ENCODE measurements at places on chromosomes 7 and 10.

DNA sequence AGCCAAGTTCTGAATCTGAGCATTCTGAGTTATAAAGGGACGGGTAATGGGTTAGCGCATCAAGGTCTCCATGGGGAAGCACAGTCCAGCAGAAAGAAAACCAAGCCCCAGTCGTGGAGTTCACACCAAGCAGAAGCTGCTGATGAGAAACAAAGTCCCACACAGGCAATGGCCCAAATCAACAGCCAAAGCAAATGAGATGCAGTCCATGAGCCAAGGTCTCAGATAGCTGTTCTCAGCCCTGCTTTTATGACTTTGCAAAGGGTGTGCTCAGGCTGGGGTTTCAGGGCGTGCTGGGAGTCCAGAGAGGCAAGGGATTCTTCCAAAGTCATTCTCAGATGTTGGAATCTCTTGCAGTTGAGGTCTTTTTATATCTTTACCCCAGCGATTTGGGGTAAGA lies 32.0 kb downstream of the THNSL1 start:
- H3K36me3 ChIP-seq = no peaks in the 10 kb centered on the region
- no peak for DNase-seq
- no peak overlapping the region for H3K4me3 ChIP-seq
- H3K4me1 ChIP-seq = no peaks in the 10 kb centered on the region
- peaks cover 53% of the 10 kb centered on the region for H3K27me3 ChIP-seq

- peaks cover 10% of the 10 kb centered on the region for H3K36me3 ChIP-seq
- H3K4me3 ChIP-seq = no peak overlapping the region
- DNase-seq = no peak
- H3K27ac ChIP-seq = no peak overlapping the region
These were observed 30.6 kb downstream of the MAPK8 start for GRCh38 chr10:48336978-48337599.

DNA sequence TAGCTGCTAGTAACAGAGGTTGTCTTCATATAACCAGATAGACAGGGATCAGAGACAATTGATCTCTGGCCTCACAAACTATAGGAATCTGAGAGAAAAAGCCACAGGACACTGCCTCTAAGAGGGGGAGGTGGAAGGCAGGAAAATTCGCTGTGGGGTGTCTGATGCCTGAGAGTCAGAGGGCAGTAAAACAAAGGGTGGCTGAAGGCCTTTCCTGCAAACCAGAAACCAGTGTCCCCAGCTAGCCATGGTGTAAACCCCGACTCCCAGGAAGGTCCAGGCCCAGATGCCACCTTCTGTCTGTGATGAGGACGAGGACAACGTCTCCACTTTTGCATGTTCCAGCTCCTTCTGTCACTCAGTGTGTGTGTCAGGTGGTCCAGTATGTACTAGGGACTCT lies 215.1 kb downstream of the ADARB2 start:
- no peak overlapping the region for H3K4me3 ChIP-seq
- H3K4me1 ChIP-seq = no peaks in the 10 kb centered on the region
- DNase-seq = no peak
- H3K27me3 ChIP-seq = peaks cover 37% of the 10 kb centered on the region

DNA sequence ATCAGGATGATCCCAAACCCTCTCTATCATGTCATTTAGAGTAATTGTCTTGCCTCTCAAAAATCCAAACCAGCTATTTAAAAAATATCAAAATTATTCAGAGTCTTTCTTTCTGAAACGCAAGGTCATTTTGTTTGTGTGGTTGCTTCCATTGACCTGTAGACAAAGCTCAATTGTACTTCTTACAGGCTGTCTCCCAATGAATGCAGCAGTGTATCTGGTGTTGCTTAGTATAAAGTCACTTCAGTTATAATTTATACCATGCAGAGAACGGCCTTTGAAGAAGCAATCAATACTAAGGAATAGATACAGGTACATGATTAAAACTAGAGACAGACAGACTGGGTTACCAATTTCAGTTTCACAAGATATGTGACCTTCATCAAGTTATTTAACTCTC lies 80.9 kb downstream of the DOCK4 start:
- no peak for DNase-seq
- no peak overlapping the region for H3K4me3 ChIP-seq
- H3K36me3 ChIP-seq = no peaks in the 10 kb centered on the region
- no peaks in the 10 kb centered on the region for H3K4me1 ChIP-seq

GRCh38 chr7:100588438-100588837 lies 2.3 kb downstream of the FBXO24 start:
- peaks cover 21% of the 10 kb centered on the region for H3K27me3 ChIP-seq
- no peak overlapping the region for H3K27ac ChIP-seq

- no peaks in the 10 kb centered on the region for H3K27me3 ChIP-seq
- peak overlapping the region; percentile 67 for H3K4me3 ChIP-seq
- H3K27ac ChIP-seq = no peak overlapping the region
- H3K36me3 ChIP-seq = peaks cover 12% of the 10 kb centered on the region
- peaks cover 25% of the 10 kb centered on the region for H3K4me1 ChIP-seq
These were observed 713 bp downstream of the LZTS2 start for GRCh38 chr10:101000127-101000914.

DNA sequence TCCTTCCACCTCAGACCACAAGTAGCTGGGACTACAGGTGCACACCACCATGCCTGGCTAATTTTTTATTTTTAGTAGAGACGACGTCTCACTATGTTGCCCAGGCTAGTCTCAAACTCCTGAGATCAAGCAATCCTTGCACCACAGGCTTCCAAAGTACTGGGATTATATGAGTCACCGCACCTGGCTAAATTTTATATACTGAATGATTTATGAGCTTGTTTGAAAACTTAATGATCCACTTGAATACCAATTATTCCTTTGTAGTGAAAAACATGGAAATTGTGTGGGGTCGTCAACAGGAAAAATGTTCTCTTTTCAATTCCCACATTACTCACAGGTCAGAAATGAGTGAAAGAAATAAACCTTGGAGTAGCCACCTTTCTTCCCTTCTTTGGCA lies 31.3 kb downstream of the RAPGEF5 start:
- no peaks in the 10 kb centered on the region for H3K4me1 ChIP-seq
- DNase-seq = no peak
- H3K27me3 ChIP-seq = peaks cover 42% of the 10 kb centered on the region

GRCh38 chr10:96930469-96930868 lies 98.4 kb downstream of the LCOR start:
- H3K36me3 ChIP-seq = peaks cover 3% of the 10 kb centered on the region
- DNase-seq = no peak
- H3K27ac ChIP-seq = no peak overlapping the region
- no peaks in the 10 kb centered on the region for H3K27me3 ChIP-seq
- H3K4me1 ChIP-seq = peaks cover 31% of the 10 kb centered on the region

DNA sequence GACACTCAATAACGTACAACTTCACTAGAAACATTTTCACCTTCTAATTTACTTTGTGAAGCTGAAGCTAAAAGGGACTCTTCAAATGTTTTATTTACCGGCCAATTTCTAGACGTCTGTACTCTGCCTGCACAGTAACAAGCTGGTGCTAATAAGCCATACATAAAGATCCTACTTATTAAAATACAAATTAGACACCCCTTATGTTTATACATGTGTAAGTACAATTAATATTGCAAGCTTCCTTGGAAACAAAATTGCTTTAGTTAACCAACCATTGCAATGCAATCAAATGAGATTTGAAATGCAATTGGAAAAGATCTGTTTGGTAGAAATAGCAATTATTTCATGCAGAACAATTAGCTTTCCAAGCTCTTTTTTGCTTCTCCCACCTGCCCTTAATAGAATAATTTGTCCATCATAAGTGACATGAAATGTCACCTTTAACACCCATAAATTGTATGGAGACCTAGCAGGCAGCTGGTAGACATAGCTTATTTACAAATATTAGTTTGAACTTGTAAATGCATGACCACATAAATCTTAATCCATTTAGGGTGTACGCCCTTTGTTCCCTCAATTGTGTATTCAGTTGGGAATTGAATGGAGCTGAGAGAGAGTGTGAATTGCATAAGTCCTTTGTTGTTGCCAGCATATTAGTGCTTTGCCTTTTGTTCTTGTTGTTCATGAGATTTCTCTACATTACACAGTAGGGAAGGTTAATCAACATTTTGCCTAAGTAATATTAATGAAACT lies 277.1 kb downstream of the CACNA2D1 start:
- no peak for DNase-seq
- H3K27ac ChIP-seq = no peak overlapping the region
- no peak overlapping the region for H3K4me3 ChIP-seq

- peak; percentile 94 for DNase-seq
- peak within 1 kb of the TSS; percentile 99 for H3K27ac ChIP-seq
- H3K4me1 ChIP-seq = peaks cover 32% of the 10 kb centered on the region
- H3K36me3 ChIP-seq = peaks cover 25% of the 10 kb centered on the region
- H3K4me3 ChIP-seq = peak within 1 kb of the TSS; percentile 89
- no peaks in the 10 kb centered on the region for H3K27me3 ChIP-seq
These were observed at the start of gene FRAT1 for GRCh38 chr10:97318772-97319651. FRAT1 (plus strand) TSS chr10:97319271; CDS start chr10:97319454, 183 bp downstream.

- no peak for DNase-seq
- H3K27me3 ChIP-seq = no peaks in the 10 kb centered on the region
- peaks cover 17% of the 10 kb centered on the region for H3K4me1 ChIP-seq
- no peak overlapping the region for H3K4me3 ChIP-seq
These were observed 2.3 kb downstream of the MINPP1 start for GRCh38 chr10:87506956-87507355.

GRCh38 chr10:130425169-130425568 lies 289.0 kb downstream of the GLRX3 start:
- no peaks in the 10 kb centered on the region for H3K36me3 ChIP-seq
- no peaks in the 10 kb centered on the region for H3K4me1 ChIP-seq
- no peak overlapping the region for H3K4me3 ChIP-seq
- no peak for DNase-seq

DNA sequence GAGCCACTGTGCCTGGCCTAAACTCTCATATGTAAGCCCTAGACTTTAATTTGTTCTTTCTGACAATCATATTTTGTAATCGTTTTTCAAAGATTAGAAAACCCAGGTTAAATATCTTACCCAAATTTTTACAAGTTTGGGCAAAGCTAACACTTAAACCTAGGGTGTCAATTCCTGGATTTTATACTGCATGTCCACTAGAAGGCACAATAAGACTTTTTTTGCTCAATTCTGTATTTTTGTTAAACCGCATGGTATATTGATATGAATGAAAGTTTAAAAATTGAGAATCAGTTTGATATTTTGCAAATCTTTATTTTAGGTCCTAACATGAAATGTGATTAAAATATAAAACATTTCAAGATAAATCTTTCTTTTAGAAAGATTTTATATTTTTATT lies 29.3 kb downstream of the DYNC2I1 start:
- no peaks in the 10 kb centered on the region for H3K27me3 ChIP-seq
- no peaks in the 10 kb centered on the region for H3K4me1 ChIP-seq
- DNase-seq = no peak
- no peak overlapping the region for H3K4me3 ChIP-seq
- H3K27ac ChIP-seq = no peak overlapping the region

DNA sequence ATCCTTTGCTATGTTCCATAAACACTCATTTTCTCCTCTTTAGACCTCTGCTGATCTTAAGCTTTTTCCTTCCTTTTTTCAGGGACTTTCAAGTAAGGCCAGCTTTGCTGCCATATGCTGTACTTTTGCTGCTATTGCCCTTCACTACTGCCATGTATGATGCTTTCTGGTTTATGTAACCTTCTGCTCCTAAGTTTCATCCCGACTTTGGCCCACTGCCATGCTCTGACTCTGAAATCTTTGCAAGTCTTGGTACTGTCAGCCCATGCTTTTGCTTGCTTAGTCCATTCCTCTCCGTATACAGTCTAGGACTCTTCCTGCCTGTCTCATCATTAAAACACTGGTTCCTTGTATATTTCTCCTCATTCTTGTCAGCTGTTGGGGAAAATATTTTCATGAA lies 152.4 kb downstream of the RNF133 start:
- no peaks in the 10 kb centered on the region for H3K36me3 ChIP-seq
- no peak for DNase-seq
- H3K4me1 ChIP-seq = no peaks in the 10 kb centered on the region
- H3K27ac ChIP-seq = no peak overlapping the region

DNA sequence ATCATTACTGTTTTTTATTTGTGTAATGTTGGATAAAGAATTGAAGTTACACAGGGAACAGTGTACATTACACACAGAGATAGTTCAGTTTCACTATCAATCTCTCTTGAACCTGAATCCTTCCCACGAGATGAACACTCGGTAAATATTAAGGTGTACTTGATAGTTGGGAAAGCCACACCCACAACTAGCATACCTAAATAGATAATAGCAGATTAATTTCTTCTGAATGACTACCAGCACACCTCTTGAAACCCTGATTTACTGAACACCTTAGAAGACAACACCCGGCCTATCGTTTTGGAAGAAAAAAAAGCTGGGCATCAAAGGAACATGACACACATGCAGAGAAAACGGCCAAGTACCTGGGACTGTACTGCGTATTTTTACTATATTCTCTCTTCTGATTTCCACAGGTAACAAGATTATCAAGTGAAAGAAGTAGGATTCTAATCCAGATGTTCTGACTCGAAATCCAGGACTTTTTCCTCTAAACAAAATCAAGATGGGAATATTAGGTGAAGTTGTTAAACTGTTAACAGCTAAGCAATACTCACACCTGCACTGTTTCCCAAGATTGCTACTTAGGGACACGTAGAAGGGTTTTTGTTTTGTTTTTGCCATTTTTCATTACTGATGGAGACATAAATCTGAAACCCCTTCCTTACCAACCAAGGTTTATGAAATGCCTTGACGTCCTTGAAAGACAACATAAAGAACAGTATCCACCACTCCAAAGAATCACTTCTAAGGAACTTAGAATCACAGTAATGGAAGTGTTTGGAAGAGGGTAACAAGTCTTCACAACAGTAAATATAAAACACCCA lies 1.0 kb downstream of the CCDC186 start:
- no peak for DNase-seq
- peak overlapping the region; percentile 98 for H3K27ac ChIP-seq
- no peaks in the 10 kb centered on the region for H3K27me3 ChIP-seq
- H3K36me3 ChIP-seq = peaks cover 15% of the 10 kb centered on the region

- H3K4me3 ChIP-seq = no peak overlapping the region
- H3K36me3 ChIP-seq = peaks cover 28% of the 10 kb centered on the region
- H3K4me1 ChIP-seq = peaks cover 44% of the 10 kb centered on the region
These were observed 9.7 kb downstream of the IFIT3 start for GRCh38 chr10:89337484-89337883.

GRCh38 chr7:156104501-156105336 lies 292.5 kb upstream of the SHH start:
- H3K27ac ChIP-seq = no peak overlapping the region
- H3K4me3 ChIP-seq = no peak overlapping the region
- no peaks in the 10 kb centered on the region for H3K27me3 ChIP-seq
- DNase-seq = no peak
- no peaks in the 10 kb centered on the region for H3K4me1 ChIP-seq

DNA sequence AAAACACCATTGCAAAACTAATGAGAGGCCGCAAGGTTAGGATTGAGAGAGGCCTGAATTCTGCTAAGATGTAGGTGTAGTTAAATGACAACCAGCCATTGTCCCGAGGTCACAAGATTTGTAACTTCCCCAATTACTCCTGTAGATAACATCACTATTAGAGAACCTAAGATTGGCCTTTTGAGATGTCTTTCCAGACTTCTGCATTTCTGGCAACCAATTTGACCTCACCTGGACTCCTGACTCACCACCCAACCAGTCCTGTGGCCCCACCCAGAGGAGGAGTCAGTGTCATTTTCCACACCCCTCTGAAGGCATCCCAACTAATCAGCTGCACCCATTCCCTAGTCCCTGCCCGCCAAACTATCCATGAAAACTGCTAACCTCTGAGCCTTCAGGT lies 115.7 kb downstream of the PRKAG2 start:
- H3K4me1 ChIP-seq = peaks cover 15% of the 10 kb centered on the region
- peaks cover 6% of the 10 kb centered on the region for H3K36me3 ChIP-seq
- H3K4me3 ChIP-seq = no peak overlapping the region
- no peaks in the 10 kb centered on the region for H3K27me3 ChIP-seq
- no peak overlapping the region for H3K27ac ChIP-seq
- DNase-seq = no peak

- no peaks in the 10 kb centered on the region for H3K27me3 ChIP-seq
- peaks cover 2% of the 10 kb centered on the region for H3K36me3 ChIP-seq
- H3K27ac ChIP-seq = no peak overlapping the region
These were observed 253.2 kb downstream of the CAMK1D start for GRCh38 chr10:12602521-12602920.

Data from central memory CD8-positive, alpha-beta T cell (primary cell).